Stimulated activated CD4-positive, alpha-beta T cell treated with anti-CD3 and anti-CD28 coated beads, Interleukin-1b, Interleukin-23, amount 100 ng/mL, for 1 hour (primary cell): ENCODE measurements at places on chromosomes 2 and 18.

DNA sequence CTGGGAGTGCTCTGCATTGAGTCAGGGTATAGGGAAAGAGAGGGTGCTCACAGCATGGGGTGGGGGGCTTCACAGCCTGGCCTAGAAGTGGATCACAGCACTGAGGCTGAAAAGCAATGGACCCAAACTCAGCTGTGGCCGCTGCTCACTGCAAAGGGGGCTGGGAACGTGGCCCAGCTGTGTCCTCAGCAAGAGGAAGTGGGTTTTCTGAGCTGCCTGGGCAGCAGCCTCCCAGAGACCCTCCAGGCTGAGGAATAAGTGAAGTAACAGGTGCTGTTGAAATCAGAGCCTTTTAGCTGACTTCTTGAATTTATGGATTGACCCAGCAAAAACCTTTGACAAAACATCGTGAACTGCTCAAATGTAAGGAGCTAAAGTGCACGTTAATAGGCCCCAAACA, 35.2 kb downstream of the PTGR3 start:
- no peak for DNase-seq

- DNase-seq = no peak
Measured at GRCh38 chr2:109487871-109488655, 125.7 kb downstream of the SEPTIN10 start.

GRCh38 chr2:105244451-105244850, 2.9 kb downstream of the GPR45 start:
- no peak for DNase-seq

- DNase-seq = no peak
Measured at GRCh38 chr18:79756826-79757225, 40.9 kb upstream of the KCNG2 start.

DNA sequence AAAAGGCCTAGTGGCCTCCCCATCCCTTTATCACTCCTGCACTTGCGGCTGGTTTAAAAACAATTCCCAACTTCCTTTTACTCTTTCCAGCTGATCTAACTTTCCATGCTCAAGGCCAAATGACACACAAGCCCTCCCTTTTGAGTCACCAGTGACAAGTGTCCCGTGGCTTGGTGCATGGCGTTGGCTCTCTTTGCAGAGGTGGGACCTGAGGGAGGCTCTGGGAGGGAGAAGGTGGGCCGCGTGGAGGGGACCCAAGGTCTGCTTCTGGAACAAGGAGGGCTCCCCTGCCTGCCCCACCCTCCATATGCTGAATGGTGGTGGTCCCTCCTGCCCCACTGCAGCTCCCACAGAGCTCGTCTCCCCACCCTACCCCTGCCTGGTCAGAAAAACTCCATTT, 30.8 kb upstream of the HPCAL1 start:
- DNase-seq = no peak

DNA sequence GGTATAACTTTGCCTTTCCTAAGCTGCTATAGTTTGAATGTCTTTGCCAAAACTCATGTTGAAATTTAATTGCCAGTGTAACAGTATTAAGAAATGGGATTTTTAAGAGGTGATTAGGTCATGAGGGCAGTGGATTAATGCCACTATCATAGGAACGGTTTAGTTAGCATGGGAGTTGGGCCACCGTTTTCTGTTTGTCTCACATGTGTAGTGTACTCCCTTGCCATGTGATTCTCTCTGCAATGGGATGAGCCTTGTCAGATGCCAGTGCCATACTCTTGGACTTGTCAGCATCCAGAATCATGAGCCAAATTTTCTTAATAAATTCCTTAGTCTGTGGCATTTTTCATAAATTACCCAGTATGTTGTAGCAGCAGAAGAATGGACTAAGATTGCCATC, 388.9 kb upstream of the RGPD4 start:
- DNase-seq = no peak

DNA sequence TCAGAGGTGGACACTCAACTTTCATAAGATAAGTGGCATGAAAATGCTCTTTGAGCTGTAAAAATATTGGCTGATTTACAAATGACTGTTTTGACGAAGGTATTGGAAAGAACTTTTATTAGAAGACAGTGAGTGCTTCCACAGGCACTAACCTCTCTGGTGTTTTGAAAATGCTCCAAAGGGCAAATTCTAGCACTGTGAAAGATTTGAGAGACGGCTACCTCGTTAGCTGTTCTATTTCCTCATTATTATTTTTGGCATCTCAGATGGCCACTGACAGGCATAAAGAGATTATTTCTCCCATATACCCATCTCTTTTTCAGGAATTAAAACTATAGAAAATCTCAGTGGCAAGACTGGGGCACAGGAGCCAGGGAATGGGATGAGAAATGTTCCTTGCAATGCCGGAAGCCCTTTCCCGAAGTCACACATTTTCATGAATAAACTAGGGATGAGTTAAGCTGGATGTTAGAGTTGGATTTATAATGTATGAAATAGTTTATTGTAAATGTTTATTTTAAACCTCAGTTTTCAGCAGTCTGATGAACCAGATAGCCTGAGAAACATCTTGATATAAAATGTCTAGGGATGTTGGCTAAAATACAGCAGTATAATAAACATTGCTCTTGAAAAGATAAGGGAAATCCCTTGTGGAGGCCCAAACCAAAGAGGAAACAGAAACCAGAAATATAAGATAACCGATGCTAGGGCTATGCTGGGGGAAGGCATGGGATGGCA, 175.7 kb downstream of the ASB1 start:
- no peak for DNase-seq

- no peak for DNase-seq
Measured at GRCh38 chr2:25190536-25190935, 22.2 kb upstream of the POMC start.

DNA sequence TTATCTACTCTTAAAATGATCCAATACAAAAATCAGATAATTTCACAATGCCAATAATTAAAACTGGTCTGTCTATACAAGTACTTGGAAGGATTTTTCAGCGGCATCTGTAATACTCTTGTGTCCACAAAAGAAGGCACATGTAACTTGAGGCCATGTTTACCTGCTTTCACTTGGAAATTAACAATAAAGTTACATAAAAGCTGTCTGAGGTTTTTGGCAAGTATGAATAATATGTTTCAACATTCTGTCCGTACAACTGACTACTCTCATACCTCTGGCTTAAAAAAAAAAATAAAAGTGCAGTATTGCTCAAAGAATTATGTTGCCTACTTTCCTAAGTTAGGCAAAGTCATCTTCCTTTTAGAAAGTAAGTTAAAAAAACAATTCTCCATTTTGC, 253.6 kb downstream of the NBAS start:
- no peak for DNase-seq

- DNase-seq = no peak
Measured at GRCh38 chr2:207121784-207122183, 44.0 kb downstream of the KLF7 start.

- no peak for DNase-seq
Measured at GRCh38 chr2:219777388-219777787, 150.0 kb downstream of the SLC4A3 start.

GRCh38 chr2:27796791-27797765, 25.6 kb downstream of the MRPL33 start:
- DNase-seq = no peak

- DNase-seq = no peak
Measured at GRCh38 chr2:223566396-223566795, 35.8 kb downstream of the SCG2 start.

- no peak for DNase-seq
Measured at GRCh38 chr2:202762556-202762955, 109.0 kb downstream of the ICA1L start.

DNA sequence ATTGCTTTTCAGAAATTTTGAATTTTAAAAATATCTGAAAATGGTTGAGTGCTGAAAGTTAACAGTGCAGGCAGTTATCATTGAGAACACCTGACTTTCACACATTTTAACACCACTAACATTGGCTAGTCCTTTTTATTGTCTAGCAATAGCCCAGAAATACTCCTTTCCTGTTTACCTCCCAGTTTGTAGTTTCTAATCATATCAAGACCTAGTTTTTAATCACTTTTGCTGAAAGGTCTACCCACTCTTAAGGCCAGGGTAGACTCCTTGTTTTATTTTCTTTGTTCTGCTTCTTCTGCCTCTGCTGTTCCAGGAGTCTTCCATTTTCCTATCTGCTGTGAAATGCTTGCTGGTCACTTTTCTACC, 72.1 kb downstream of the UBE2E3 start:
- DNase-seq = no peak

- no peak for DNase-seq
Measured at GRCh38 chr2:237194906-237195305, 109.2 kb downstream of the COPS8 start.

- no peak for DNase-seq
Measured at GRCh38 chr2:29222381-29223179, 107.4 kb downstream of the CLIP4 start.

DNA sequence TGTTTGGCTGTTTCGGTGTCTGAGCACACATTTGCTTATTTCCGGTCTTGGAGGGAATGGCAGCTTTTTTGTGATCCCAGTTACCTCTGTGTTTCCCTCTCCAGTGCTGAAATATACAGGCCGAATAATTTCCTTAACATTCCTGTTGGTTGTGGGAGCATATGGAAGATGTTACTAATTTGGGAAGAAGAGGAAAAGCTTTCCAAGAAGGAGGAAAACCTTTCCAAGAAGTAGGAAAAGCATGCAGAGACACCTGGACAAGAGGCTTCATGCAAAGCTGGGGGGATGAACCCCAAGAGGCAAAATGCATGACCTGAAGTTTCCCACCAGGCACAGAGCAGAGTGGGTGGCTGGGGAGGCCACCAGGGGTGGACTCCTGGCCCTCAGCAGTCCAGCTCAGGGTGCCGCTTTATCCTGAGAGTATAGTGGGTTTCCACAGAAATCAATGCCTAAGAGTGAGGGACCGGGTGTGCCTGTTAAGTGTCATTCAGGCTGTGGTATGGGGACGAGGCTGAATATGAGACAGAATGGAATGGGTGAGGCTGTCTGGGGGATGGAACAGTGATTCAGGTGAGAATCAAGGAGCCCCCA, 25.5 kb upstream of the GNAL start:
- no peak for DNase-seq

- DNase-seq = no peak
Measured at GRCh38 chr18:10234912-10235660, 219.3 kb upstream of the APCDD1 start.

DNA sequence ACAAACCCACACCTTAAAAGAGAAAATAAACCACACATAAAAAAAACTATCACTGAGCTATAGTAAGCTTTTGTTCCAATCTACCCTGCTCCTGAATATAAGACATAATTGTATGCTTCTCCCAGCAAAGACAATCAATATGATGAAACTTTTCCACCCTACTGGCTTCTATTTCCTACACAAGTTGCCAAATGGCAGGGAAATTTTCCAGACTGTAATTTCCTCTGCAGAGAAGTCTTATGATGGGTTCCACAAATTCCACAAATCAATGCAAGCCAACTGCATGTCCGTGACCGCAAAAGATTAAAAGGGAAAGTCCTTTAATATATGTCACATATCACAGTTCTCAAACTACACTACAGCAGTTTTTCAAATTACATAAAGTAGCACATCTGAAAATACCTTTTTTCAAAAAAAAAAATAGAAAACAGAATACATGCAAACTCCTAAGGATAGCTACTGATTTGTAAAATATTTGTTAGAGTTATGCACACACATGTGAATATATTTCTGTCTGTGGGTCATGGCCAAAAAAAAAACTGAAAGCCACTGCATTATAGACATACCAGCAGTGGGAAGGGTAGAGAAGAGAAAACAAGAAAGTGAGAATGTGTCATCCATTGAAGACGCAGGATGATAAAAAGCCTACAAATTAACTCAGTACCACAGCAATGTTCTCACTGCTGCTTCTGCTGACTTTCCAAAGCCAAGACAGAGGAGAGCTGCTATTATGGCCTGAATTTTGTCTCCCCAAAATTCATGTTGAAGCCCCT, 61.4 kb downstream of the RPL31 start:
- no peak for DNase-seq

DNA sequence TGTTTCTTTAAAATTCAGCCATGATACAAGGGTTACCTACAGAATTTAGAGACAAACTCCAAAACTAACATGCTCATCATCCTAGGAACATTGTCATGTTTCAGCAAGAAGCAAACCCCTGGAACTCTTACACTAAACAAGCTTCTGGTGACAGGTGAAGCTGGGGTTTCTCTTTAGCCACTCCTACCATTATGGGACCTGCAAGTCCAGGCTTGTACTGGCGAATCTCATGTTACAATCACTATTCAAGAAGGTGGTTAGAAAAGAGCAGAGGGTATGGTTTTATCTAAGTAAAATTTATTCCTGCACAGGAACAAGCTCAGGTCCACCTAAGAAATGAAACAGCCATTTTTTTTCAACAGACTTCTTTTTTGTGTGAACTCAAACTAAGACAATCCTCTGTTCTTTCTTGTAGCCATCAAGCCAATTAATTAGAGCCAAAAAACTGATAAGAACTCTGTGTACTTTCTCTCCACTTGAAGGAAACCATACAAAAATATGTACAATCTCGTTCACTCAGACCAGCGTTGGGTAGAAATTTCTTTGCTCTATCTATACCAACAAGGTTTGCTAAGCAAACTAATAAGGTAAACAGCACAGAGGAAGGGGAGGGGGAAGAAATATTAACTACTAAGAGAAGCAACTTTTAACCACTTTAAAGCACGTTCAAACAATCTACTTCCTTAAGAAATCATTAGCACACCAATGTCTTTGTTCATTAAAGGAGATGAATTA, 63.3 kb upstream of the NEDD4L start:
- DNase-seq = no peak

DNA sequence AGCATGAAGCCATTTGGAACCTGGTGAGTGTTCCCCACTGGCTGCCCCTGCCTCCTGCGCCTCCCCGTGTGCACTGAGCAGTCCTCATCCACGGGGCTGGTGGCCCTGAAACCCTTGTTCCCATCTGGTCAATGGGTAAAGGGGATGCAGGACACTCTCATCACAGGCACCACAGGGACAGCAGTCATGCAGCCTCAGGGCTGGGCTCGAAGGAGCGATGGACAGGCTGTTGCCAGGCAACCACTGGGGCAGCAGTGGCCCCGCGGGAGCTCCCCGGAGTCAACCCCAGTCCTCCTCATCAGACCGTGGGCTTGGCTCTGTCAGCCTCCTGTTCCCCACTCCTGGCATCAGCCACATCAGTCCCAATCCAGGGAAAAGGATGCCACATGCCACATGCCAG, 509.5 kb downstream of the EIPR1 start:
- DNase-seq = no peak

GRCh38 chr2:156317631-156318030, 14.9 kb downstream of the NR4A2 start:
- no peak for DNase-seq

DNA sequence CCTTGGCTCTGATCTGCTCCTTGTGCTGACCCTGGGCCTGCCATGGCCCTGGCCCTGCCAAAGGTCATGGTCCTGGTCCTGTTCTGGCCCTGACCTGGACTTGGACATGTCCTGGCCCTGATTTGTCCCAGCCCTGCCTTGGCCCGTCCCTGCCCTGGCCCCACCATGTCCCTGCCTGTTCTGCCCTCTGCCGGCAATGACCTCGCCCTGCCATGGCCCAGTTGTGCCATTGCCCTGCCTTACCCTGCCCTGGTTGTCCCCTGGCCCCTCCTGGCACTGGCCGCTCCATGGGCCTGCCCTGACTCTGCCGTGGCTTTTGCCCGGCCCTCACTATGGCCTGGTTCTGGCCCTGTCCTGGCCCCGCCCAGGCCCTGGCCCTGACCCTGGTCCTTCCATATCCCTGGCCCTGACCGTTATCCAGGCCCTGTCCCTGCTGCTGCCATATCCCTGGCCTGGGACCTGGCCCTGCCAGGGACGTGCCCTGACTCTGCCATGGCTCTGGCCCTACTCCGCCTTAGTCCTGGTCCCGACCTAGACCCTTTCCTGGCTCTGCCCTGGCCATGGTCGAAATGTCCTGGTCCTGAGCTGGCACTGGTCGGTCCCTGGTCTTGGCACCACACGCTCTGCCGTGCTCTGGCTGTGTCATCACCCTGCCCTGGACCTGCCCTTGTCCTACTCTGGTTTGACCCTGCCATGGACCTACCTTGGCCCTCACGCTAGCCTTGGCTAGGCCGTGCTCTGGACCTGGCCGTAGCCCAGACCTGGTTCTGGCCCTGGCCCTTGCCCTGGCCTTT, 6.8 kb upstream of the ANKRD62 start:
- DNase-seq = no peak
